Right lobe of liver (tissue), 6 donors: ENCODE measurements at places on chromosomes 1 and 21. TPM values are rescaled to one million over a fixed set of nuclear protein-coding genes. Genes with fewer than 3 reads are reported as not detected.

- no peak for DNase-seq
These were observed 43.5 kb upstream of the DNAJC6 start for GRCh38 chr1:65265651-65266351.

DNA sequence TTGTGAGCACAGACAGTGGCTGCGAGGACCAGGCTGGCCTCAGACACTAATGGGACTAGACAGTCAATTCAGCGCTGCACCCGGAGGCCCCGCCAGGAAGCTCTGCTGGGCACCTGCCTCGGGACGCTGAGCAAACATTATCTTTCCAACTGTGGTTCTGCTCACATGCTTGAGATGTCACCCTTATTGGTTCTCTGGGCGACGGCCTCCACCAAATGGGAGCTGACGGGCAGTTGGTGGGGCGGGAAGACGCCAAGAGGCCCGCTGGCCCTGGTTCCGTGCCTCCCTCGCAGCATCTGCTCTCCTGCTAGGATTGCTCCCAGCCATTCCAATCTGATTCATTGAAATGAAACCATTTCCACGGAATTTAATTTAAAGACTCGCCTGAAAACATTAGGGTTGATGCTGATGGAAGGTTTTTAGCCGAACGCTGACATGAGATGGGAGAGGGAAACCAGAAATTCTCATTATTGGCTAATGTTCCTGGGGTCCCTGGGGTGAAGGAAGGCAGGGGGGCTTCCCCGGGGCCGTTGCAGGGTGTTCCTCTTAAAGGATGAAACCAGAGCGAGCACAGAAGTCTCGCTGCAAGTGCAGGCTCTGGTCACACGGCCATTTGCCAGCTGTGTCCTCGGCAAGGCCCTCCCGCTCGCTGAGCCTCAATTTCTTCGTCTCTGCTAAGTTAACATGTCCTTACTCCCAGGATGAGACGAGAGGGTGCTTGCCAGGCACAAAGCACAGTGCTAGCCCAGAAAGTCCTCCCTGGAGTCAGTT, 512.2 kb downstream of the NPHP4 start:
- no peak for DNase-seq

DNA sequence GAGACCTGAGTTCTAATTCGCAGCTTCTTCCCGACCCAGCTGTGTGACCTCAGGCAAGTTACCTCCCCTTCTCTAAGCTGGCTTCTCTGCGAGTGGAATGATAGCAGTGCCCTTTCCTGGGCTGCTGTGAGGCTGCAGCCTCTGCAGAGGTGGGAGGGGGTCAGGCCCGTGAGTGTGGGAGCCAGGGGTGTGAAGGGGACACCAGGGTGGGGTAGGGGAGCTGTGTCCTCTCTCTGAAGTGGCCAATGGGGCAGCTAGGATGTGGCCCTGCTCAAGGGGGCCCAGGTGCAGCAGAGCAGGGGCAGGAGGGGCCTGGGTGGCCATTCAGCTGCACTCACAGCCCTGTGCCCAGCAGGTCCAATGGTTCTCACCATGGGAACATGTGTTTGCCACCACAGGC, 24.5 kb downstream of the DMRTB1 start:
- DNase-seq, result no peak

DNA sequence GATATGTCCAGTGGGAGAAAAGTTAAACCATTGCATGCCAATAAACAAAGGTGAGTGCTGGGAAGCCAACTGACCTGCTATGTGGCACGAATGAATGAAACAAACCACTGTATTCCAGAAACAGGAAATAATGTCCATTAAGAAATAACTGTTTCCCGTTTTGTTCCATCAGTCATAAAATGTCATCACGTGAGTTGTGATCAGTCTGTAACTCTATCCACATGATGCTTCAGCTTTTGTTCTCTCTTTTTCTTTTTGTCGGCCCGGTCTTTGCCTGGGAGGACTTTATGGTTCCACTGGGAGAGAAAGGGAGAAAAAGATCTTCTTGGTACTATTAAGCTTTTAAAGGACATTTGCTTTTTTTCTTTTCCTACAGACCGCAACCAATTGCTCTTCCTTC, 179.9 kb downstream of the TGFB2 start:
- no peak for DNase-seq

DNA sequence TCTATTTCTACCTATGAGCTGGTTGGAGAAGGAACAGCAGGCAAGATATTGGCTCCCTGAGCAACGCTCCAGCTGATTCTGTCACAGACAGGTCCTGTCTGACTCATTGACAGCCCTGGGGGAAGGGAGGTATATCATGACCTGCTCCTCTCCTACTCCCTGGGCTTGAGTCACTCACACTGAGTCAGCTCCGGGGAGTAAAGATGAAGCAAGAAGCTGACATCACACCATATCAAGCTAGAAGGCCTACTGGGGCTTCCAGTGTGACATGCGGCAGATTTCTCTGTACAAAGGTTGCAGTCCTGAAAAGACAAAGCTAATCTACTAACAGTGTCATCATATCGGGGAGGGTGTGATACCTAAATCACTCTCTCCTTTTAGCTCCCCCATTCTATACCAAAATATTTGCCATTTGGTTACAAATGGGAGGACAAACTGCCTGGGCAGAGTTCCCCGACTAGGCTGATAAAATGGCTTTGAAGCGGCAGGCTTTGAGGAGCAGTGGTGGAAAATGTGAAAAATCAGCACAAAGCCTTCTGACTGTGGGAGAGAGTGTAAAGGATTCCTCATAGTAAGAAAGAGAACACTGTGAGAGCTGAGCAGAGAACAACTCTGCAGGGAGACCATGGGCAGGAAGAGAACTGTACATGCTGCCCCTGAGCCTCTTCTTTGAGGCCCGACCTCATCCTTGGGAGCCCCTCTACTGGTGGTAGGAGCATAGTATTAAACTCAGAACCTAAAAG, 15.5 kb downstream of the PI4KB start:
- DNase-seq, result no peak

The TAF12 gene
- 12.0 TPM for total RNA-seq

The AJAP1 gene
- total RNA-seq, result 0.16 TPM

GRCh38 chr21:22575165-22575584, 1577.0 kb downstream of the NCAM2 start:
- no peak for DNase-seq

DNA sequence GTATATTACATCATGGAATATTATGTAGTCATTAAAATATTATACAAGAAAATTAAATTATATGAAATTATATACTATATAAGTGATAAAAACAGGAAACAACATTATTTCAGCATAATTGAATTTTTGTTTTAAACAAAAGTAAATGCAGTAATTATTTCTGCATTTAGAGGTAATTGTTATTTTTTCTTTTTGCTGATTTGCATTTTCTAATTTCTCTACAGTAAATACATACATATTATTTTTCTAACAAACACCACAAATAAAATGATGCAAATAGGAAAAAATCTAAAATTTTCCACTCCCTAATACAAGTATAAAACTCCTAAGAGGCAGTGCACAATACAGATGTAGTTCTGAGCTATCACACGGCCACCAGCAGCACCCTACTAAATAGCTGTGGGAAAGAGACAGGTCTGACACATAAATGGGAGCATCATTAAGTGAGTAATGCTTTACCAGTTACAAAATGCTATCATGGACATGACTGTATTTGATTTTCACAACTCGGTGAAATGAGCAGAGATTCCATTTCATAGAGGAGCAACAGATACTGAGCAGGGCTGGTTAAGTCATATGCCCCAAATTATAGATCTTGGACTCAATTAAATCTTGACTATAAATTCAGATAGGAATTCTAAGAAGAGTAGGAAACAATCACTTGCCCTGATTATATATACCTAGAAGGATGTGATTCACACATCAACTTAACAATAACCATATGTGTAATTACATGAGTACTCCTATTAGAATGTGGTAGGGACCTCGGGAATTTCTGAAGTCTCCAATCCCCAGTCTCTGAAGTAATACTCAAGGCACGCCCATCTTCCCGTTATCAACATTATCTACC, 49.0 kb downstream of the NRIP1 start:
- no peak for DNase-seq

- DNase-seq, result peak; percentile 24
These were observed 338.8 kb downstream of the MATN1 start for GRCh38 chr1:30384286-30385245.

GRCh38 chr1:24336075-24336474, 16.9 kb downstream of the GRHL3 start:
- no peak for DNase-seq

- no peak for DNase-seq
These were observed 187.7 kb downstream of the ASTN1 start for GRCh38 chr1:176976771-176977170.

DNA sequence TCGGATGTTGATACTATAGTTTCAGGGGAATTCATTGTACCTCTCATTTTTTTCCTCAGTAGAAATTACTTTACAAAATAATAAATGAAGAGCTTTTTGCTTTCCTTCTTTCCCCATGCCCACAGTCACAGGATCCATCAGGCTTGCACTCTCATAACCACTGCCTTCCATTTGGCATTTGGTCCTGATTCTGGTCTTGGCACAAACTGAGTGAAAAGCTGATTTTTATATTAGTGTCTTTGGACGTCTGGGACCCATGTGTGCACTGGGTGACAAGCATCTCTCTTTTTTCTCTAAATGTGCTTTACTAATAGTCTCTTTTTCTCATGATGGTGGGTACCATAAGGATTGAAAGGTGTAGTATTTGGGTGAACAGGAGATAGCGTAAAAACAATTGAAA, 2.8 kb downstream of the ELAVL4 start:
- DNase-seq, result no peak

The TEKT2 gene
- total RNA-seq, result not detected

DNA sequence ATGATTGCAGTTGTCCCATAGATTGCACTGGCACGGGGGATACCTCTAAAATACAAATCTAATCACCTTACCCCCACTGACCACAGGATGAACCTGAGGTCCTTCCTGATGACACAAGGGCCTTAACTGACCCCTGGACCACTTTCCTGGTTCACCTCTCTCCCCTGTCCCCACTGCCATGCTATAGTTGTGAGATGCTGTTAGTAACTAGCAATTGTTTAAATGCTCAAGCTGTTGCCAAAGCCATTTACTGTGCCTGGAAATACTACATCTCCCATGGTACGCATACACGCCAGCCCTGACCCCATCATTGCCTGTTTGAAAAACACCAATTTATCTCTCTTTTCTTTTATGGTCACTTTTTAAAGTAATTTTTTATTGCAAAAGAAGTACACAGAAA, 29.1 kb upstream of the RGS8 start:
- DNase-seq, result no peak

DNA sequence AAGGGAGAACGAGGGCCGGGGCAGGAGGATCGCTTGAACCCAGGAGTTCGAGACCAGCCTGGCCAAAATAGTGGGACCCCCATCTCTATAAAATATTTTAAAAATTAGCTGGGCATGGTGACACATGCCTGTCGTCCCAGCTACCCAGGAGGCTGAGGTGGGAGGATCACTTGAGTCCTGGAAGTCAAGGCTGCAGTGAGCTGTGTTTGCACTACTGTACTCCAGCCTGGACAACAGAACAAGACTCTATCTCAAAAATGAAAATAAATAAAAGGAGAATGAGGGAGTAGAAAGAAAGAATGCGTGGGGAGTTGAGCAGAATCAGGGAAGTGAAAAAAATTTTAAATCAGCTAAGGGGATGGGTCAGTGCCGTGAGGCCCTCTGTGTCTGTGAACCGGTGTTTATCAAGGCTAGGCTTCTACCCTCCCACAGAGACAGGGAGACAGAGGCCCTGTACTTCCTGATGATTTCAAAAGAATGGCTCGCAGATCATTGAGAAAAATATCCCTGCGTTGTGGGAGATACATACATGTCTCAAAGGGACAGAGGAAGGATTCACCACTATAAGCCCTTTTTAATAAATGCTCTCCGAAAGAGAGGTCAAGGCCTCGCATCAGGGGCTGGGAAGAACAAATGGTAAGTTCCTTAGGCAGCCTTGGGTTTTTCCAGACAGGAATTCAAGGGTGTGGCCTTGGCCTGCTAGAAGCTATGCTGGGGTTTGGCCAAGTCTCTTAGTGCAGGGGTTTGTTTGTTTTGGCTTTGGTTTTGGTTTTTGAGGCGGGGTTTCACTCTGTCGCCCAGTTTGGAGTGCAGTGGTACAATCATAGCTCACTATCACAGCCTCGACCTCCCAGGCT, 20.7 kb downstream of the IL10RB start:
- peak; percentile 79 for DNase-seq

- DNase-seq, result peak; percentile 24
These were observed 16.7 kb upstream of the COL6A2 start for GRCh38 chr21:46081022-46081861.

GRCh38 chr1:61419657-61420056, 305.3 kb downstream of the TM2D1 start:
- DNase-seq, result no peak

The LEMD1 gene
- total RNA-seq, result not detected

GRCh38 chr1:183841950-183842794, 37.3 kb downstream of the RGL1 start:
- no peak for DNase-seq

The S100A7A gene
- total RNA-seq, result not detected

GRCh38 chr1:1109743-1110142, 6.1 kb downstream of the C1orf159 start:
- peak; percentile 52 for DNase-seq

- DNase-seq, result no peak
These were observed 12.3 kb upstream of the OR10J5 start for GRCh38 chr1:159548126-159548525.

GRCh38 chr1:212950243-212951125, at the start of gene VASH2:
TSS of gene VASH2 (plus strand) at chr1:212950541. CDS start at chr1:212951543, 1,002 bp downstream.
- peak; percentile 76 for DNase-seq

DNA sequence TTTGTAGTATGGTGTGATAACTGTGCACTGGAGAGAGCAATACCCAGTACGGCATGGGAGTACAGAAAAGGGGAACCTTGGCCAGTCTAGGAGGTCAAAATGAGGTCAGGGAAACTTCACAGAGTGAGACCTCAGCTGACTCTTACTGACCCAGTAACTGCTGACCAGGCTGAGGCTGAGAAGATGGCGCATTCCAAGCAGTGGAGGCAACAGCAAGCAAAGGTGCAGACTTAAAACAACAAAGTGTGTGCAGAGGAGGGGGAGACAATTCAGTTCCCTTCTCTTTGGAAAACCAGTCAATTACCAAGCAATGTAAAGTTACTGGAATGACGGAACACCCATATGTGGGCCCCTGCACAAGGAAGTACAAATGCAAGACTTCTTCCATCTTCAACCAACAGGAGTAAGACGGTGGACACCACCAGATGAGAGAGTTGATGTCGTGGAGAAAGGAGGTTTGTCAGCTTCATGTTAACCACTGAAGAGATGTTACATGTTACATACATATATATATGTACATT, 54.6 kb upstream of the PRDX6 start:
- no peak for DNase-seq

GRCh38 chr1:143497374-143497747, 474.4 kb downstream of the FAM72C start:
- peak; percentile 4 for DNase-seq

DNA sequence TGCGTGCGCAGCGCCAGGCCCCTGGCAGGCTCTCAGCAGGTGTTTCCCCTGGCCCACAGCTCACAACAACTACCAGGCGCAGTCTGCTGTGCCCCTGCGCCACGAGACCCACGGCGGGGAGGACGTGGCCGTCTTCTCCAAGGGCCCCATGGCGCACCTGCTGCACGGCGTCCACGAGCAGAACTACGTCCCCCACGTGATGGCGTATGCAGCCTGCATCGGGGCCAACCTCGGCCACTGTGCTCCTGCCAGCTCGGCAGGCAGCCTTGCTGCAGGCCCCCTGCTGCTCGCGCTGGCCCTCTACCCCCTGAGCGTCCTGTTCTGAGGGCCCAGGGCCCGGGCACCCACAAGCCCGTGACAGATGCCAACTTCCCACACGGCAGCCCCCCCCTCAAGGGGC, 68.1 kb downstream of the ALPL start:
- no peak for DNase-seq

The FCGR1A gene
- total RNA-seq, result 15.9 TPM

The DIPK1A gene
- total RNA-seq, result 10.8 TPM

GRCh38 chr1:235107368-235108184, 21.1 kb downstream of the TOMM20 start:
- DNase-seq, result no peak

- peak; percentile 78 for DNase-seq
These were observed at the start of gene FAM89A for GRCh38 chr1:231040019-231040799. TSS of gene FAM89A (minus strand) at chr1:231040254. CDS start at chr1:231040211, 43 bp downstream.

The LRRC7 gene
- 0.25 TPM for total RNA-seq
